ELR (cell line): ENCODE measurements at places on chromosomes 2 and 18.

GRCh38 chr2:2146969-2147900 lies 183.8 kb downstream of the MYT1L start:
- no peak for DNase-seq

GRCh38 chr2:139165601-139166000 lies 385.4 kb upstream of the NXPH2 start:
- no peak for DNase-seq

- DNase-seq: no peak
Measured at GRCh38 chr18:75625966-75626365, 198.5 kb upstream of the SMIM21 start.

DNA sequence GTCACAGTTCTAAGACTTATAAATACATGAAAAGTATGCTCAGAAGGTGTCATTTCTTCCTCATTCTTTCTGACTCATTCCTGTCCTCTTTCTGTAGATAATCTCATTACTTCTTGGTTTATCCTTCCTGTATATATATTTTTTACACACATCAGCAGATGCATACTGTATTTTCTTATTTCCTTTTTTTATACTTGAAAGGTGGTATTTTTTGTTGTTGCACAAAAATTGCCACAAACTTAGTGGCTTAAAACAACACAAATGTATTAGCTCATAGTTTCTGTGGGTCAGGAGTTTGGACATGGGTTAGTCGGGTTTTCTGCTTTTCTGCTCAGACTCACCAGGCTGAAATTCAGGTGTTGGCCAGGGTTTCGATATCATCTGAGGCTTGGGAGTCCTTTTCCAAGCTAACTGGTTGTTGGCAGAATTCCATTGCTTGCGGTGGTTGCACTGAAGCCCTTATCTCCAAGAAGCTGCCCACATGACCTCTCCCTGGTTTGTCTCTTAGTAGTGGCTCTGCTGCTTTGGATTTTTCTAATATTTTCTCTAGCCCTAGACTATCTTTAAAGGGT lies 162.6 kb downstream of the FMNL2 start:
- DNase-seq: peak; percentile 32

GRCh38 chr18:59996370-59996966 lies 96.7 kb downstream of the PMAIP1 start:
- DNase-seq: peak; percentile 76

GRCh38 chr2:1227274-1227900 lies 185.9 kb upstream of the TPO start:
- peak; percentile 58 for DNase-seq

DNA sequence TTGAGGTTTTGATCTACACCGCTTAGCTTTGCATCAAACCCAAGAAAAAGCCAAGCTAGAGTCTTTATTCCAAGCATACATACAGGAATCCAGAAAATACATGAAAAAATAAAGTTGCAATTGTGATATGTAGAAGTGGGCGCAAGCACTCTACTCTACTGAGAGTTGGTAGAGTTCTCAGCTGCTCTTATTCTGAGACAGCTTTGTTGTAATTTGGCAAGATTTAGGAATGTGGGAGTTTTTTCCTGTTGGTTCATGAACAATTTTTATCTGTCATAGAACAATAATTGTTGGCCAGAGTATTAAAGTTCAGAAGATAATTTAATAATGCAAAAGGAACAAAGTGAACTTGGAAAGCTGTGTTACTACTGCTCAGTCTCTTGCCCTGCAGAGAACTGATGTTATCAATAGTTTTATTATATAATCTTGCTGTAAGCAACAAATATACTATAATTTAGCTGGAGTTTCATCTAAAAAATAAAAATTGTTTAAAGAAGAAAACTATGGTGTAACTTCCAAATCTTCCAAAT lies 302.0 kb upstream of the RND3 start:
- DNase-seq: no peak

DNA sequence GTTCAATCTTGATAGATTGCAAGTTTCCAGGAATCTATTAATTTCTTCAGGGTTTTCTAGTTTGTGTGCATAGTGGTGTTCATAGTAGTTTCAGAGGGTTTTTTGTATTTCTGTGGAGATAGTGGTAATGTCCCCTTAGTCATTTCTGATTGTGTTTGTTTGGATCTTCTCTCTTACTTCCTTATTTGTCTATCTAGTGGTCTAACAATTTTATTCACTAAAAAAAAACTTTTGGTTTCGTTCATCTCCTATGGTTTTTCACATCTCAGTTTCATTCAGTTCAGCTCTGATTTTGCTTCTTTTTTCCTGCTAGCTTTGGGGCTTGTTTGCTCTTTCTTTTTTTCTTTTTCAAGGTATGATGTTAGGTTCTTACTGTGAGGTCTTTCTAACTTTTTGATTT lies 94.5 kb downstream of the SNTG2 start:
- no peak for DNase-seq

DNA sequence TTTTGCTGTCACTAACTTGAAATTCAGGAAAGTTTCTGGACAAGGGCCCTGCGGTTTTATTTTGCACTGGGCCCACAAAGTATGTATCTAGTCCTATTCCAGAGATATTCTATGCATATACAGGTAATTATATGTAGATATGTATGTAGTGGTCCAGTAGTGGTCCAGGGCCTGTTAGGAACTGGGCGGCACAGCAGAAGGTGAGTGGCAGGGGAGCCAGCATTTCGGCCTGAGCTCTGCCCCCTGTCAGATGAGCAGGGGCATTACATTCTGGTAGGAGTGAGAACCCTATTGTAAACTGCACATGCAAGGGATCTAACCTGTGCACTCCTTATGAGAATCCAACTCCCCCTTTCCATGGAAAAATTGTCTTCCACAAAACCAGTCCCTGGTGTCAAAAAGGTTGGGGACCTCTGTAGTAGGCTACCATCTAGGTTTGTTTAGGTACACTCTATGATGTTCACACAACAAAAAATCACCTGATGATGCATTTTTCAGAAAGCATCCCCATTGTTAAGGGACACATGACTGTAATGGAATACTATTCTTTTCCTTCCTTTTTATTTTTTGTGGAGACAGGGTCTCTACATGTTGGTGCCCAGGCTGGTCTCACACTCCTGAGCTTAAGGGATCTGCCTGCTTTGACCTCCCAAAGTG lies 2.8 kb upstream of the PPP4R3B start:
- DNase-seq: peak; percentile 47

- peak; percentile 49 for DNase-seq
Measured at GRCh38 chr18:47754311-47755101, 176.0 kb downstream of the SMAD2 start.

GRCh38 chr2:218980735-218981389 lies 4.1 kb downstream of the FEV start:
- peak; percentile 17 for DNase-seq

- DNase-seq: no peak
Measured at GRCh38 chr18:12518326-12518725, 110.6 kb downstream of the PRELID3A start.

DNA sequence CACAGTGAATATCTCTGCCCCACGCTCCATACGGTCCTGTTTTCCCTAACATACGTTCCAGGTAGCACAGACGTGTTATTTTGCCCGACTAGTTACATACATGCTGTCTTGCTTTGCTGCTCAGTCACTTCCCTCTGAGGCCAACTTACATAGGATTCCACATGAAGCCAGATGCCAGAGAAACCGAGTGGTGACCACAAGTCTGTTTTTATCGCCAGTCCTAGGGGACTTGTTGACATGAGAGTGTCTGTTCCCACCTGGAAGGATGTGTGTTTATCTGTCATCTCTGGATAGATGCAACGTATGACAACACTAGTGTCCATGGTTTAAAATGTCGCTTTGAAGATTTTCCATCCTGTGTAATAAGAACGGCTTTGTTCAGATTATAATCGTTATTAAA lies 32.6 kb downstream of the PMAIP1 start:
- no peak for DNase-seq

GRCh38 chr2:112725545-112726457 lies 5.0 kb downstream of the NT5DC4 start:
- peak; percentile 17 for DNase-seq

- DNase-seq: peak; percentile 86
Measured at GRCh38 chr2:150167711-150168110, 319.8 kb downstream of the RND3 start.

DNA sequence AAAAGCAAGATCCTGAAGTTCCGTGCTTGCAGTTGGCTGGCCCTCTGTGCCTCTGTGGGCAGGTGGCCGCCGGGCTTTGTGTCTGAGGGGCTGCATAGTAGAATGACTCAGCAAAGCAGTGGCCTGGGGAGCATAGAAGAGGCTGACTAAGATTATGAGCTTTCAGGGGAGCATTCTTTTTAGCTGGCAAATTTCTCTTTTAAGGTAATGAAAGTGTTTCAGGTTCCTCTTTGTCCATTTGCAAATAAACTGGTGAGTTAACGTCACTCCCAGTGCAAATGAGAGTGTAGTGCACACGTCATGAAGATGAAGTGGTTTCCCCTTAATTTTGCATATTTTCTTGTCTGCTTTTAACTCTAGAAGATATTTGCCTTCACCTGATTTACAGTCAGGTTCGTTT lies 98.6 kb downstream of the BCL2L11 start:
- peak; percentile 15 for DNase-seq

DNA sequence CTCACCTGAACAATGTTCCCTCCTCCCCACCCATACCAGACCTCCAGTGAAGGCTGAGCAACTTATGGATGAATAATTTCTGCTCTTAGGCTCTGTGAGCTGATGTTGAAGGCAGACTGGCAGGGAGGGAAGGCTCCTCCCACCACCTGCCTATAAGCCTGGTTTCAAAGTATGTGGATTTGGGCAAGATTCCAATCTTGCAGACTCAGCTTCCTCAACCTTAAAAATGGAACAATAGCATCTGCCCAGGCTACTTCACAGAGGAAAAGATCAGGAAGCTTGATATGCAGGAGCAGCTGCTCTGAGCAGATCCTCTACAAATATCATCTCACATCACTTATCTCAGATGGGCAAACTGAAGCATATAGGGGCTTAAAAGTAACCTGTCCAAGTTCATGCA lies 112.2 kb downstream of the ZFP36L2 start:
- DNase-seq: peak; percentile 51
